Endodermal cell (in vitro differentiated cells): ENCODE measurements at places on chromosomes 13 and 19. TPM values are rescaled to one million over a fixed set of nuclear protein-coding genes. Genes with fewer than 3 reads are reported as not detected.

MEF2B gene
- 1.1 and 1.2 TPM in 2 replicates for total RNA-seq

ENOX1 gene
- total RNA-seq = 0.07 TPM in 1 of 2 replicates, not detected in the other

NOVA2 gene
- 0.91 to 2.4 TPM (median 1.3 TPM) in 3 replicates for total RNA-seq

FFAR3 gene
- not detected in 2 replicates for total RNA-seq

RNF225 gene
- total RNA-seq = 0.38 to 0.82 TPM (median 0.80 TPM) in 3 replicates

LILRB3 gene
- total RNA-seq = not detected in 2 replicates

GAPDHS gene
- total RNA-seq = not detected in 3 replicates

TLE6 gene
- total RNA-seq = 12.8 and 13.7 TPM in 2 replicates
